ENCODE measurements at places on chromosomes 2 and 18.
A peak's percentile ranks its signal among the peaks of the same experiment; 100 is the strongest.

DNA sequence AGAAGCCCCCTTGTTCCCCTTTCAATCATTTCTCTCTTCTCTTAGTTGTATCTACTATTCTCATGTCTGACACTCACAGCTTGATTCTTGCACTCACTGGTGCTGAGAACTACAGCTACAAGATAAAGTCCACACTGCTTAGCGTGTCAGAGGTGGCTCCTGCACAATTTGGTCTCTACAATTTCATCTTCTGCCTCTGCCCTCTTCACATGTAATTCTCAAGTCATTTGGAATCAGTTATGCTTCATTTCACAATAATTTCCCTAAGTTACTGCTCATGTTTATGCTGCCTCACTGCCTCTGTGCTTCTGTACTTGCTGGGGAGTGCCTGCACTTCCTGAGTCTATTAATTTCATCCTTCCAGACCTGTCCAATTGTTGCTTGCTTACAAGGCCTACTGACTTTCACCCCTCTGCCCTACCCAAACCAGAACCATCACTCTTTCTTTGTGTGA is 11.6 kb upstream of the NAB1 start:
- peak; percentile 79 for DNase-seq

- peak; percentile 26 for DNase-seq
Measured at GRCh38 chr2:70247364-70248180, 856 bp downstream of the TIA1 start.

- no peak for DNase-seq
Measured at GRCh38 chr2:22406625-22407024, 978.4 kb upstream of the KLHL29 start.

- DNase-seq: no peak
Measured at GRCh38 chr2:42170619-42171395, 1.7 kb downstream of the EML4 start.

- DNase-seq: peak; percentile 76
Measured at GRCh38 chr2:113886479-113887008, 3.3 kb upstream of the ACTR3 start.

- no peak for DNase-seq
Measured at GRCh38 chr18:43846299-43846698, 569.0 kb upstream of the SYT4 start.

- no peak for DNase-seq
Measured at GRCh38 chr2:146251328-146251727, 1593.5 kb upstream of the ACVR2A start.

DNA sequence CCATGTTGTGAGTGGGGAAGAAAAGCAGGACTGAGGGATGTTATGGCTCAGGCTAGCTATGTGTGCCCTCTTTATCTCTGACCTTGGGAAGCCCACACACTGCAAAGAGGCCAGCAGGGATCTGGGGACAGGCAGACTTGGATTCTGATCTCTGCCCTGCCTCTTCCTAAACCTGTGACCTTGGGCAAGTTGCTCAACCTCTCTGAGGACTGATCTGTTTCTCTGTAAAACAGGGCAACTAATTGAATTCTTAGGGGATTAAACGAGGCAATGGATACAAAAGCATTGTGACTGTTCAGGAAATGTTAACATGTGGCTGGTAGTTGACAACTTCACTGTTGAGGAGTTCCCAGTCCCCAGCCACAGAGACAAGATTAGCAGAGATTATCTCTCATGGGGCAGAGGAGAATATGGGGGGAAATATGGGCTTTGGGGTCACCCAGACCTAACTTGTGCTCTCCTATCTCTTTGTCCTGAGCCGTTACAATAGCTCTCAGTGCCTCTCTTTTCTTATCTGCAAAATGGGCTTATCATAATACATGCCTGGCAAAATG is 184.7 kb upstream of the GLI2 start:
- no peak for DNase-seq

DNA sequence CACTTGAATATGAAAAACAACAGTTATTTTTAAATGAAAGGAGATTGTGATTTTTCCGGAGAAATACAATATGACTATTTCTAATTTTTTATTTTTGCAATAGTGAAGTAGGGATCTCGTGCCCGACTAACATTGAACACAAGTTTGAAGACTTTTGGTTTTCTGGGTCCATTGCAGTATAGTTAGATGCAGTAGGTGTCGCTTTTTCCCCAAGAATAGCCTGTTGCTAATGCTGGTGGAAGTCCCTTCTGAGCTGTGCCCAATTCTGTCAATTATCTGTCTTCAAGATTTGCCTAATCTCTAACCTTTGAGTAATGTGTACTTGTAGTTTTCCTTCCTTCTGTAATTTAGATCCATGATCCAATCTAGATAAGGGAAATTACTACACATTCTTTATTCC is 36.5 kb downstream of the SEMA4F start:
- peak; percentile 82 for DNase-seq

DNA sequence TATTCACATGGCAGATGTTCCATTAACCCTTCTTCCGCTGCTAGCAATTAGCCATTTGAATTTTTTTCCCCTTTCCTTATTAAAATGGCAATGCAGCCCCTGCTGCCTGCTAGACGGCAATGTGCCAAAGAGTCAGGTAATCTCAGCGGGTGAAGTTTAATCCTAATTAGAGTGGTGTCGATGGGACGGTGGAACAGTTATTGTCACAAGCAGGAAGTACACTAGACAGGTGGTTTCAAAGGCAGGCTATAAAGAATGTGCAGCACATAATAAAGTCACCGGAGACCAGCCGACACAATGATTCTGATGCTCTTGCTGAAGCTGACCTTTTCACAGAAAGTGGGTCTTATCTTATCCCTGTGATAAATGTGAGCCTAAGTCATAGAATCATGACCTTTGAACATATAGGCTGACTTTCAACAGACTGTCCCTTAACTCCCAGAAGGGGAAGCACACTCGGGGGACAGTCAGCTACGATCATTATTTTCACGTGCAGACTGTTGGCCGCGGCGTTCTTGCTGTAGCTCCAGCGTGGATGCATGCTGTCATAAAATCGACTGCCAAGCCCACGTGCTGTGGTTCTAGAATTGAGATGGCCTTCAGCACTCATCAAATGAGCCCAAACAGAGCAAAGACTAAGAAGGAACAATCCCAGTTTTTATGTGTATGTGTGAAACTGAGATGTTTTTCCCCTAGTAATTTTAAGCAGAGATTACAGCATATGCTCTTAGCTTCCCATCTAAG is 926.2 kb upstream of the SOX11 start:
- no peak for DNase-seq

DNA sequence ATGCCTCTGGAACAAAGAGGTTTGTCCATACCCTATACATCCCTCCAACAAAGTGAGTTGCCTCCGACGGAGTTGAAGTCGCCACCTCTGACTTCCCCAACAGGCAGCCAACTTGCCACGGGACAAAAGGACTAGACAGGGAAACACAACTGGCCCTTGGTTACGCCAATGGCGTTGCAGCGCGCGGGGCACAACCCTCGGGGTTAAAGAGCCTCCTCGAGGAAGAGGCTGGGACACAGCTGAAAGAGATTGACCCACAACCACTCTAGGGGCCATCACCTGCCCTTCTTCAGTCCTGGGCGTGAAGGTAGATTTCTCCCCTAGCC is 545 bp downstream of the GTF3C2 start:
- peak; percentile 61 for DNase-seq

DNA sequence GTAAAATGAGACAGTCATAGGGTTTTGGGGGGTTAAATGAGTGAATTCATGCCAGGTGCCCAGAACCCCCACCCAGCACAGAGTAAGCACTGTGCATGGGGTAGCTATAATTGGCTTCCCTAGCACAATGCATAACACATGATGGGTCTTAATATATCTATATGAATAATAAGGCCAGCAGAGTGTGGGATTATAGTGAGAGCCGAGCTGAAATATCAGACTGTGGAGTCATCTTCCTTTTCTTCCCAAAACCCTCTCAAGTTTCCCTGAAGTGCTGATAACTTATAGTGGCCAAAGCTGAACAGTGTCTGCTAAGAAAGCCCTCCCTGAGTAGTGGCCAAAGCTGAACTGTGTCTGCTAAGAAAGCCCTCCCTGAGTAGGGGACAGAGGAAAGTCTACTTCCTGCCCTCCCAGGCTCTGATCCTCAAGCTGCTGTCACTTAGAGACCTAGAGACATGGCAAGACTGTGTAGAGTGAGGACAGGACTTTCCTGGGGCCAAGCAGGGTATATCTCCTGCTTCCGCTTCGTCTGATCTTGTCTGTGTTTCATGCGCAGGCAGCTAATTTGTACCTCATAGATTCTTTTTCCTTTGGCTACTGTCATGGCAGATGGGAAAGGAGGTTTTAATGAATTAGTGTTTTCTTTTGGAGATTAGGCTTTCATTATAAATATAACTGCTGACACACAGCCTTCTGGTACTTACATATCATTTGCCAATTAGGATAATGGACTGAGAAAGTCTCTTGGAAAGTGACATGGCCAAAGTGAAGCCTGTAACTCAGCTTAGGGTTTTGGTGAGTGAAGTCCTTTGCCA is 94.9 kb downstream of the FHOD3 start:
- DNase-seq: peak; percentile 30

- DNase-seq: no peak
Measured at GRCh38 chr2:109597283-109597682, 16.5 kb downstream of the SEPTIN10 start.

DNA sequence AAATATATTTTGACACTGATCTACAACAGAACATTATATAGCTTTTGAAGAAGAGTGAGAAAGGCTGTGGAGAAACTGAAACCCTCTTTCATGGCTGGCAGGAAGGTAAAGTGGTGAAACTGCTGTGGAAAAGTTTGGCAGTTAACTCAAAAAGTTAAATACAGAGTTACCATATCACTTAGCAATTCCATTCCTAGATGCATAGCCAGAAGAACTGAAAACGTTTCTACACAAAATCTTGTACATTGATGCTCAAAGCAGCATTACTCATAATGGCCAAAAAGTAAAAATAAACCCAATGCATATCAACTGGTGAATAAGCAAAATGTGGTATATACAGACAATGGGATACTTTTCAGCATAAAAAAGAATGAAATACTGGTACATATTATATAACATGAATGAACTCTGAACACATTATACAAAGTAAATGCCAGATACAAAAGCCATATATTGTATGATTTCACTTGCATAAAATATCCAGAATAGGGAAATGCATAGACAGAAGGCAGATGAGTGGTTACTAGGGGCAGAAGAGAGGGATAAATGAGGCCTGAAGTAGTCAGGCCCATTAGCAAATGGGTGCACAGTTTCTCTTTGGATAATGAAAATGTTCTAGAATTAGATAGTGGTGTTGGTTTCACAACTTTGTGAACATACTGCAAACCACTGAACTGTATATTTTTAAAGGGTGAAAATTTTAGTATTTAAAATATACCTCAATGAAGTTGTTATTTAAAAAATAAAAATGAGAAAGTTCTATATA is 114.3 kb downstream of the DYM start:
- DNase-seq: no peak

- DNase-seq: no peak
Measured at GRCh38 chr18:1624612-1625011, 719.9 kb downstream of the ADCYAP1 start.

DNA sequence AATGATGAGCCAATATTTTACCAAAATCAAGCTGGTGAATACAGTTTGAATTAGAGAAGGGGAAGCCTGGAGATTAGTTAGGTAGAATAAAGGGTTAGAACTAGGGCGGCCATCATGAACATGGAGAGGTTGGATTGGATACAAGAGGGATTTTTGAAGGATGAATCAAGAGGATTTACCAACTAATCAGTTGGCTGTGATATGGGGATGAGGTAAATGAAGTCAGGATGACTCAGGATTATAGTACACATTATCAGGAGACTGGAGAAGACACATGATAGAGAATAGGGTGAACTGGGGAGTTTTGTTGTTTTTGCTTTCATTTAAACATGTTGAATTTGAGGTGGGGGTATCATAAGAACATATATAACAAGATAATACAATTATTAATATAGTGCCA is 73.8 kb upstream of the PROKR1 start:
- peak; percentile 58 for DNase-seq
